ENCODE measurements at places on chromosomes 6 and 20. TPM values are rescaled to one million over a fixed set of nuclear protein-coding genes. Genes with fewer than 3 reads are reported as not detected.

Gene CEP43
- 10.5 TPM for total RNA-seq

Gene LST1
- total RNA-seq: not detected

Gene SRXN1
- total RNA-seq: 269 TPM

Gene ANKRD66
- total RNA-seq: not detected

Gene SCUBE3
- 0.03 TPM for total RNA-seq

Gene GFOD1
- total RNA-seq: 2.0 TPM

Gene LPIN3
- 14.9 TPM for total RNA-seq

Gene EPB41L1
- 70.8 TPM for total RNA-seq

Data from A549 treated with CORT108297 at 1 μM for 4 hours (cell line).